Right renal cortex interstitium (tissue), 3 donors: ENCODE measurements at places on chromosomes 12 and 14. TPM values are rescaled to one million over a fixed set of nuclear protein-coding genes. Genes with fewer than 3 reads are reported as not detected.

GRCh38 chr12:72869024-72869423 lies 596.9 kb downstream of the TRHDE start:
- no peak for DNase-seq

GRCh38 chr12:50241178-50241577 lies 42.1 kb downstream of the LIMA1 start:
- DNase-seq: no peak

- no peak for DNase-seq
Measured at GRCh38 chr14:58479975-58480374, 52.5 kb downstream of the KIAA0586 start.

DNA sequence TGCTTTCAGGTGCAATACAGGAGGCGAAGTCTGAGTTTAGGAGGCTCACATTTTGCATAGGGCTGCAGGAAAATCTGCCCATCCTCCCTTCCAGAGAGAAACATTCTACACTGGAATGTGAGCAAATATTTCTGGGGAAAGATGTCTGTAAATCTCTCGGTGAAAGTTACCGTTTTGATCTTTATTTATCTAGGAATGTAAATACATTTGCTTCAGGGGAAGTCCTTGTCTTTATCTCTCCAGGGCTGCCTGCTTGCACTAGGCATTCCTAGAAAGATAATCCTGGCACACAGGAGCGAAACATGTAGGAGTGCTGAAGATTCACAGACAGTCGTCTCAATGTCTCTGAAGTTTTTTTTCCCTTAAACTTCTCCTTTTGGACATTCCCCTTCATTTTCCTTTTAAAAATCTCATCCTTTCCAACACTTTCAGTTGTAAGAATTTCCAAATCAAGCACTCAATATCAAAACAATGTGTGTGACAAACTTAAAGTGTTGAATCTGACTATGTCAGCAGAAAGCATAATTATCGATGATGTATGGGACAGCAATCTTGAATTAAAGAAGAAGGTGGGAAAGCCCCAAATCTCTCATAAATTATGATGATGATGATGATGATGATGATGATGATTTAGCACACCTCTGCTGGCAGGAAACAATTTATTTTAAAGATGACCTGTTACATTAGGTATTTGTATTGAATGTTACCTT lies 113.4 kb upstream of the RESF1 start:
- DNase-seq: no peak

GRCh38 chr14:23601424-23601823 lies 22.8 kb upstream of the JPH4 start:
- DNase-seq: no peak

DNA sequence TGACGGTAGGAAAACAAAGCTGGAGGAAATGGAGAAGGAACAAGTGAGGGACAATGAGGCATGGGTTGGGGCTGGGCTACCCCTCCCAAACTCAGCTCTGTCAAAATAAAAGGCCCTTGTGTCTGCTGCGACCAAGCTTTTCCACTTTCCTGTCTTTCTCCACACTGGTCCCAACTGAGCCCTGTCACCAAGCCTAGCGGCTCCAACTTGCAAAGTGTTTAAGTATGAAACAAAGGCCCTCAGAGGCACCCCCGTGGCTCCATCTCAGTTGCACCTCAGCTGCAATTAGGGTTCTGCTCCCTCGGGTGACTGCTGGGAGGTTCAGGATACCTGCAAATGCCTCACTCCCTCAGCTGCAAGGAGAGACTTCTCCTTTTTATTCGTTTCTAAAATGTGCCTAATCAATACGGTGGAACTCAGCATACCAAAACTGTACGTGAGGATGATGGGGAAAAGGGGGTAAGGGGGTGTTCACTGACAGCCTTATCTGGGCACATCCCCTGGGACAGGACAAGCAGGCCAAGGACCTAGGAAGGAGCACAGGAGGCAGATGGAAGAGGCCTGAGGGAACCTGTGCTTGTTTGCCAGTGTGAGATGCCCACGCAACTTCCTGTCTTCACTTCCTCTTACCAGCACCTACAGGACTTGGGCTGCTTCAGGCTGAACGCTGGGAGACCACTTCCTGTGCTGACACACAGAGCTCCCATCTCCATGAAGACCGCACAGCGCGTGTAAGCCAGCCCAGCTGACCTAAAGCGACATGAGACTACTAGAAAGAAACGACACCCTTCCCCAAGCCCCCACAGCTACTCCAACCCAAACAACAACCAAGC lies 8.9 kb downstream of the VAMP1 start:
- no peak for DNase-seq

DNA sequence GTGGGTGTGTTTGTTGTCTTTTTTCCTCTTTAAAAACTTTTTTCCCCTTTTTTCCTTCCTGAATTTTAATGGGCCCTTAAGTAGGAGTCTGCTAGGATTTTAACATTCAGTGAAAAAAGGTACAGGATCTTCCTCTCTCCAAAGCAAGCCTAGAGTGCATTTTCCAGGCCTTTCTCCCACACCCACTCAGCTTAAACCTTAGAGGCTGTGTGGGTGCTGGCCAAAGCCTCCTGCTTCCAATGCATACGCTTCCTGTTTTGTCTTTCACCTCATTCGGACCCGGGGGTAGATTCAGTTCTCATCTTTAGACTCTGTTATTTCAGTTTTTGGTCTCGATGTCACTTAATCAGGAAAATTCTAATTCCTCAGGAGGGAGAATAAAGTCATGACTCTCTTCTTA lies 51.2 kb downstream of the TMEM30B start:
- DNase-seq: no peak

DNA sequence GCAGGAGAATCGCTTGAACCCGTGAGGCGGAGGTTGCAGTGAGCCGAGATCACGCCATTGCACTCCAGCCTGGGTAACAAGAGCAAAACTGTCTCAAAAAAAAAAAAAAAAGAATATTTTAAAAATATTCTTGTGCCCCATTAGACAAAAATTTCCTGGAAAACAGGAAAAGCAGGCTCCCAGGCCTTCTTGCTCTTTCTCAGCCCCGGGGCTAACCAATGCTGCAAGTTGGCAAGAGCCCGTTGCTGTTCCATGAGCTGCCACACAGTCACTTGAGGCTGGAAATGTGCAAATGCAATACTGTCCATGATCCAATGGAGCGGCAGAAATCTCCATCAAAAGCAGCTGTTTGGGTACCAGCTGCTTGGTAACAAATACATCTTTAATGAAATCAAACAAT lies 994.7 kb downstream of the VRK1 start:
- DNase-seq: no peak

GRCh38 chr14:69580009-69580577 lies 5.4 kb upstream of the CCDC177 start:
- no peak for DNase-seq

DNA sequence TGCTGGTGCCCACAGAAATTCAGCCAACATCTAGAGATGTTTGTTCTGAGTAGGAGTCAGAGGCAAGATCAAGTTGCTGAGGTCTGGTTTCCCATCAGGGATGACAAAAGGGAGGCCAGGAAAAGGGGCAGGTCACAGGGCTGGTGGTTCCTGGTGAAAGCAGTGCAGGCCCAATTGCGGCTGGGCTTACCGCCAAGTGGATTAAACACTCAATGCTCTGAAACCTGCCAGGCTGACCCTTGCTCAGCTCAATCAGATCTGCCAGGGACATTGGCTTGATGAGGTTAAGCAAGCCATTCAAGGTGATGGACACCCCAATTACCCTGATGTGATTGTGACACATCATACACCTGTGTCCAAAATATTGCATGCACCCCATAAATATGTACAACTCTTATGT lies 5.5 kb upstream of the OAS1 start:
- DNase-seq: no peak

MYF6 gene
- 0.18 TPM for polyA plus RNA-seq

DNA sequence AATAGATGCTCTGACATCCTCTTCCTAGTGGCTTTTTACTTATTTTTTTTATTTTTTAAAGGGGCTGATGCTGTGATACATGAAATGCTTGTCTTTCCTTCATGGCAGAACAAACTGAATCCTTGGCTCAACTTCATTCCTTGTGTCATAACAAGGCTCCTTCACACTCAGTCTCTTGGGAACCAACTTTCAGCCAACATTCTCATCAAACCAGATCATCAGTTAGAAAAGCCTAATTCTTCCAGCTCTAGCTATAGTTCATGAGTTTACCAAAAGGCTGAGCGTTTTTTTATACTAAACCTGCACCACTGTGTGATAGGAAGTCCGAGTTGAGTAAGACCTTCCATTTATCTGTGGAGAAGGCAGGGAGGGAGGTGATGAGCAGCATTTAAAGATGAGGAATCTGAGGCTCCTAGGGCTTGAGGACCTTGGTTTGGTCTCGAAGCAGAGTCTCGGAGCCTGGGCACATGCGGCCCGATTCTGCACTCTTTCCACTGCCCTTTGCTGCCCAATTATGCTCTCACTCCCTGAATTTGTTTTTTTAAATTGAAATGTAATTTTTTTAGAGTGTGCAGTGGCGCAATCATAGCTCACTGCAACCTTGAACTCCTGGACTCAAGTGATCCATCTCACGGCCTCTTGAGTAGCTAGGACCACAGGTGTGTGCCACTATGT lies 8.2 kb downstream of the GPRC5D start:
- DNase-seq: no peak

DNA sequence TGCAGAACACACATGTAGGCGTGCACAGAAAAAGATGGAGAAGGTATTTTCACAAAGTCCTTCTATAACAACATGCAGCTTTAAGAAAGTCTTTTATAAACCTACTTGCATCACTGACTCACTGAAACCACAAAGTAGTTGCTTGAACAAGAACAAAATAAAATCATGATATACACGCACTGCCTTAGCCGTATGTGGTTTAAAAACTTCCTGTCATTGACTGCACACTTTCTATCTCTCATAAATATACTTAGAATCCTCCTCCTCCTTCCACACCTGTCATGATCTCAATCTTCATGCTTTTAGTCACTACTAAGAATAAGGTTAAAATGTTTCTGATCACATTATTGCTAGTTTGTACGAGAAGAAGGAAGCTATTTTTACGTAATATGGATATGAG lies 31.8 kb upstream of the RAD51AP1 start:
- no peak for DNase-seq

DNA sequence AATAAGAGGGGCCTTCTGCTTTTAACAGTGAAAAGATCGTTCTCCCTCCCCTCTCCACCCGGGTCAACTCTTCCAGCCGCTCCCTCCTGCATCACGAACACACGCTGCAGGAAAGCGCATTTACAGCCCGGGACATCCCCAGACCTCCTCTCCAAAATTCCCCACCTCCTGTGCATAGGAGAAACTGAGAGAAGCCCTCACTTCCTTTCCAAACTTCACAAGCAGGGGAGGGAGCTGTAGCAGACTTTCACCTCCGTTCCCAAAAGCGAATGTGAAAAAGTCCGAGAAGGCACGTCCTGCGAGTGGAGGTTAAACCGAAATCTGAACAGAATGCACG lies 513 bp downstream of the BCAT1 start:
- peak; percentile 18 for DNase-seq

RASAL1 gene
- polyA plus RNA-seq: 7.6 TPM

SIX1 gene
- polyA plus RNA-seq: 7.5 TPM

FSCB gene
- polyA plus RNA-seq: not detected

AQP2 gene
- 104 TPM for polyA plus RNA-seq

DNA sequence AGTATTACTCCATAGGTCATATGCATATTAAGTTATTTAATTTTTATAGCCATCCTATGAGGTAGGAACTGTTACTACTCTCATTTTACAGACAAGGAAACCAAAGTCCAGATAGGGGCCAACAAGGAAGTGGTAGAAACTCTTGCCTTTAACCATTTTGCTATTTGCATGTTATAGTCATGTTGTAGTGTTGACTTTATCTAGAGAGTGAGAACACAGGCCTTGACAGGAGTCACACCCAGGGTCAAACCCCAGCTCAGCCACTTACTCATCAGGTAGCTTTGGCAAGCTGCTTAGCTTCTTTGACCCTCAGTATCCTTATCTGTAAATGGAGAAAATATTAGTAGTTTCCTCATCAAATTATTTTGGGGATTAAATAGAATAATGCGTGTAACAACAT lies 156.2 kb downstream of the CAND1 start:
- DNase-seq: no peak

DNA sequence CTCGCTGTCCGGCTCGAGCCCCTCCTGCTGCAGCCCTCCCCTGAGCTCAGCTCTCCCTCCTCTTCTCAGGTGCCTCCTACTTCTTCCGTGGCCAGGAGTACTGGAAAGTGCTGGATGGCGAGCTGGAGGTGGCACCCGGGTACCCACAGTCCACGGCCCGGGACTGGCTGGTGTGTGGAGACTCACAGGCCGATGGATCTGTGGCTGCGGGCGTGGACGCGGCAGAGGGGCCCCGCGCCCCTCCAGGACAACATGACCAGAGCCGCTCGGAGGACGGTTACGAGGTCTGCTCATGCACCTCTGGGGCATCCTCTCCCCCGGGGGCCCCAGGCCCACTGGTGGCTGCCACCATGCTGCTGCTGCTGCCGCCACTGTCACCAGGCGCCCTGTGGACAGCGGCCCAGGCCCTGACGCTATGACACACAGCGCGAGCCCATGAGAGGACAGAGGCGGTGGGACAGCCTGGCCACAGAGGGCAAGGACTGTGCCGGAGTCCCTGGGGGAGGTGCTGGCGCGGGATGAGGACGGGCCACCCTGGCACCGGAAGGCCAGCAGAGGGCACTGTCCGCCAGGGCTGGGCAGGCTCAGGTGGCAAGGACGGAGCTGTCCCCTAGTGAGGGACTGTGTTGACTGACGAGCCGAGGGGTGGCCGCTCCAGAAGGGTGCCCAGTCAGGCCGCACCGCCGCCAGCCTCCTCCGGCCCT lies 22.8 kb downstream of the MMP17 start:
- no peak for DNase-seq

DNA sequence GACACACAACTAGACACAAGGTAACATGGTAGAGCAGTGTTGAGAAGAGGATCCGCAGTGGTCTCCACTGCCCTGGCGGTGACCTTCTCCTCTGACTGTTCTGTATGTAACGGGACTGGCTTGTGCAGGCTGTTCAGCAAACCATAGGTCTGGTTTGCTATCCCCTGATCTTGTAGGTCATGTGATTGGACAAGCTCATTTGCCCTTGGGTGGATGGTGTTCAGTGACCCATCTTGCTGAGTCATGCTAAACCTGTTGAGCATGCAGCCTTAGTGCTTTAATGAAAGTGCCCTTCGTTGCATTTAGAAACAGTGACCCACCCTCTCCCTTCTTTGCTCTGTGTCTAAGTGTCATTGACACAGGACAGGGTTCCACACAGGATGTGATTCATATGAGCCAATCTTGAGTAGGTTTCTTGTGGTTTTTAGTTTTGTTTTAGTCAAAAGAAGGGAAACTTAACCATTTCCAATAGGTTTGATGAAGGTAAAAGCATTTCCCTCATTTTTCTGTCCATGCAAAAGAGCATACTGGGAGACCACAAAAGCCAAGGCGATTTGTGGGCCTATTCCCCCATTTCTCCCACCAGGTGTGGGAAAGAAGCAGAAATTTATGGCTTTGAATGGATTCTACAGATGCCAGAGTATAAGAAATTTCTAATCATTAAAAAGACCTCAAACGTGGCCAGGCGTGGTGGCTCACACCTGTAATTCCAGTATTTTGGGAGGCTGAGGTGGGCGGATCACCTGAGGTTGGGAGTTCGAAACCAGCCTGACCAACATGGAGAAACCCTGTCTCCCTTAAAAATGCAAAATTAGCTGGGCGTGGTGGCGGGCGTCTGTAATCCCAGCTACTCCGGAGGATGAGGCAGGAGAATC lies 32.6 kb upstream of the HIF1A start:
- no peak for DNase-seq
